T-cell (primary cell): ENCODE measurements at places on chromosomes 11 and 22.

GRCh38 chr11:132743601-132744000 lies 788.7 kb downstream of the OPCML start:
- no peaks in the 10 kb centered on the region for H3K27me3 ChIP-seq
- no peak for DNase-seq
- H3K27ac ChIP-seq, result no peak overlapping the region
- H3K4me3 ChIP-seq, result no peak overlapping the region

- H3K4me1 ChIP-seq, result no peaks in the 10 kb centered on the region
- H3K4me3 ChIP-seq, result no peak overlapping the region
- H3K27ac ChIP-seq, result no peak overlapping the region
- no peaks in the 10 kb centered on the region for H3K27me3 ChIP-seq
- no peaks in the 10 kb centered on the region for H3K36me3 ChIP-seq
These were observed 651.3 kb upstream of the KIRREL3 start for GRCh38 chr11:127651888-127652221.

GRCh38 chr11:134071306-134071705 lies 2.4 kb downstream of the JAM3 start:
- H3K4me1 ChIP-seq, result peaks cover 12% of the 10 kb centered on the region
- H3K27me3 ChIP-seq, result peaks cover 10% of the 10 kb centered on the region
- H3K4me3 ChIP-seq, result no peak overlapping the region
- no peaks in the 10 kb centered on the region for H3K36me3 ChIP-seq
- no peak overlapping the region for H3K27ac ChIP-seq

DNA sequence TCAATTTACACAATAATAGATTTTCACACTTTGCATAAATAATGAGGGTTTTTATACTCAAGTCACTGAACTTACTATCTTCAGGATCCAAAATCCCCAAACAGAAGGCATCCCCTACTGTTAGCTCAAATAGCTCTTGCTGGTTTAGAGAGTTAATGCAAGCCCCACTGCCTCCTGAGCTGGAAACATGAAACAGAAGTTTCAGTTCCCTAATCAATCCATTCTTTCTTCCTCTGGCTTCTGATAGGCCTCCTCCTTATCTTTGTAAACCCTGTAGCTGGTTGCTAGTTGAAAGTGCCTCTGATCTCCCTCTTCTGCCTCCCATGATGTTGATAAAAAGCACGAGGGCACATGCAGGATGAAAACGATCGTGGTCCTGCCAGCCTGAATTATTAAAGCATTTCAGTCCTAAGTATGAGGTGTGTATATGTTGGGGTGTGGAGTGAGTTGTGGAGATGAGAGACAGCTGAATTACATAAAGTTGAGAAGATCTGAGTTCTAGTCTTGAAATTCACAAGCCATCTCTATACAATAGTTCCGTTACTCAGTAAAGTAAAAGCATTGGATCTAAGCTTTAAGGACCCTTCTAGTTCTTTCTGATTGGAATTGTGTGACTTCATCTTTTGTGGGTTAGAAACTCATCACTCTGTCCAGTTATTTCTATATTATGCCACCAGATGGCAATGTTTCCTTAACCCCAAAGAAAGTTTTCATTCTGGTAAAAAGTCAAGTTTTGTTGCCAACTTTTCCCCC lies 35.0 kb upstream of the EHF start:
- H3K36me3 ChIP-seq, result no peaks in the 10 kb centered on the region
- H3K4me1 ChIP-seq, result no peaks in the 10 kb centered on the region
- H3K27ac ChIP-seq, result no peak overlapping the region

DNA sequence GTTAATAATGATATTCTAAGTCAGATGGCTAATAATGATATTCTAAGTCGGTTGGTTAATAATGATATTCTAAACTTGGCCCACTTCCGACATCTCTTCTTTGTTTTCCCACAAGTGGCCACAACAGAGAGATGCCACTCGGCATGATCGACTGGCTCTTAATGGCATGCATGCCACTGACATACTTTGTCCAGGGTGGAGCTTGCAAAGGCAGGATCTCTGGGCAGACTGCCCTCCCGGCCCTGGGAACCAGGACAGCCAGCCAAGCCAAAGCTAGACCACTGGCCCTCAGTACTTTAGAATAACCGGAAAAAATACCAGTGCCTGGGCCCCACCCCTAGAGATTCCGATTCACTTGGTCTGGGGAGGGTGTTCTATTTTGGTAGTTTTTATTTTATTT lies 78.1 kb downstream of the KIAA1671 start:
- no peaks in the 10 kb centered on the region for H3K27me3 ChIP-seq
- H3K4me1 ChIP-seq, result no peaks in the 10 kb centered on the region
- H3K4me3 ChIP-seq, result no peak overlapping the region
- no peak for DNase-seq
- no peak overlapping the region for H3K27ac ChIP-seq
- no peaks in the 10 kb centered on the region for H3K36me3 ChIP-seq

DNA sequence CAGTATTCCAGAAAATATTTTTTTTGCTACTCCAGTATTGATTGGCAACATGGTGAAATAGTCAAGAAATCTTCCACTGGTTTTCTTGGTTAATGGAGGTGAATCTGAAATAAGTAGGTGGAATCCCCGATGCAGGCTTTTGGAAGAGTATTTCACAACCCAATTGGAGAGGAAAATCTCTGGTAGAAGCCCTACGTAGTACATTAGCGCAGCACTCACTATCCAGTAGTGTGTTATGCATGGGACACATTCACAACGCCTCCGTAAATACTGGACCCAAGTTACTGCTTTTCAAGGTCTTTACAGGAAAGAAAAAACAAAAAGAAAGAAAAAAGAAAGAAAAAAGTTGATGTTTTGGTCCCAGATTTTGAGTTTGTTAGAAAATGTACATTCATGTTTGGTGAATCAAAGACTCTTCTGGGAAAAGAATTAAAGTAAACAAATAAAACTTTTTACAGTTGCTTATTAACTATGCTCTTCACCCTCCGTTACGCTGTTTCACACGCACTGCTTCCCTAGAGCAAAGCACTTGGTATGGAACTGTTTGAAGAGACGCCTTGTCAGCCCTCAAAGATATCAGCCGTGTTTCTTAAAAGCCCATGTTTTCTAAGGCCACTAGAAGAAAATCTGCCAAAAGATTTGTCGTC lies 170.4 kb upstream of the CTSC start:
- H3K4me3 ChIP-seq, result peak overlapping the region; percentile 44
- H3K4me1 ChIP-seq, result peaks cover 13% of the 10 kb centered on the region
- no peak for DNase-seq

GRCh38 chr22:49197505-49197904 lies 630.2 kb downstream of the BRD1 start:
- no peaks in the 10 kb centered on the region for H3K4me1 ChIP-seq
- H3K4me3 ChIP-seq, result no peak overlapping the region
- no peaks in the 10 kb centered on the region for H3K36me3 ChIP-seq
- no peak overlapping the region for H3K27ac ChIP-seq

GRCh38 chr22:28574159-28574788 lies 105.4 kb downstream of the TTC28 start:
- H3K36me3 ChIP-seq, result no peaks in the 10 kb centered on the region
- H3K27me3 ChIP-seq, result no peaks in the 10 kb centered on the region
- H3K27ac ChIP-seq, result no peak overlapping the region
- no peak overlapping the region for H3K4me3 ChIP-seq
- DNase-seq, result no peak

DNA sequence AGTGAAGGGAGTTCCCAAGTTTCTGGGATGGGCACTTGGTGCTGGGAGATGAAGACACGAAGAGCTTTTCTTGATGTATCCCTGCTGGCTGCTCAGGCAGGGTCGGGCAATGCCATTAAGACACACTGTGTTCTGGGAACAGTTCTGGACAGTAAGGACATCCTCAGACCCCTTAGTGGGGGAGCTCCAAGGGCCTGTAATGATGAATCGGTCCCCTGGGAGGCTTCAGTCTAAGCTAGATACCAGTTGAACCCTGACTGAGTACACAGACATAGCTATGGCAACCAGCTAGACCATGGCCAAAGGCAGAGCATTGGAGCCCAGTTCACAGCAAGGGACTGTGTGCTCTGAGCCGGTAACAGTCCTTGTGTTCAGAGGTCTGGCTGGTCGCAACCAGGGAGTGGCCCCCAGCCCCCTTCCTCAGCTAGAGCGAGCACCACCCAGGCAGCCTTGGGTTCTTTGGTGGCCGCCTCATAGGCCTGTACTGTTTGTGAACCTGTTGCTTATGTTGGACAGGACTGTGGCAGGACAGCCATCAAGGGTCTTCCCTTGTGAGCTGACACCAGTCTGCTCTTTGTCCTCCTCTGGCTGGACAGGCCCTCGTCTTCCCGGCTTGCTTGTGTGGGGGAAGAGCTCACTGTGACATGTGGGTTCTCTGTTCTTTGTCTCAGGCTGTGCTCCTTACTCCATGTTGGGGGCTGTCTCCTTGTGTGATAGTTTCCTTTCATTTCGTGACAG lies 25.0 kb downstream of the MED15 start:
- H3K36me3 ChIP-seq, result peaks cover 10% of the 10 kb centered on the region
- no peak overlapping the region for H3K27ac ChIP-seq
- H3K4me3 ChIP-seq, result no peak overlapping the region
- H3K4me1 ChIP-seq, result peaks cover 24% of the 10 kb centered on the region
- DNase-seq, result no peak

DNA sequence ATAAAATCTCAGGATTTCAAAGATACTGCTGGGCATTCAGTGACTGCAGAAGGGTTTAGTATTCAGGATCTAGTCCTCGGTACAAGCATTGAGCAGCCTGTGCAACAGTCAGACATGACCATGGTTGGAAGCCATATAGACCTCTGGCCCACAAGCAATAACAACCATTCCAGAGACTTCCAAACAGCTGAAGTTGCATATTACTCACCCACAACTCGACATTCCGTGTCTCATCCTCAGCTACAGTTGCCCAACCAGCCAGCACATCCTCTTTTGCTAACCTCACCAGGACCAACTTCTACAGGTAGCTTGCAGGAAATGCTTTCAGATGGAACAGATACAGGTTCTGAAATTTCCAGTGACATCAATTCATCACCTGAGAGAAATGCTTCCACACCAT lies 156.8 kb downstream of the C11orf91 start:
- H3K27ac ChIP-seq, result no peak overlapping the region
- H3K27me3 ChIP-seq, result peaks cover 13% of the 10 kb centered on the region
- no peaks in the 10 kb centered on the region for H3K4me1 ChIP-seq

DNA sequence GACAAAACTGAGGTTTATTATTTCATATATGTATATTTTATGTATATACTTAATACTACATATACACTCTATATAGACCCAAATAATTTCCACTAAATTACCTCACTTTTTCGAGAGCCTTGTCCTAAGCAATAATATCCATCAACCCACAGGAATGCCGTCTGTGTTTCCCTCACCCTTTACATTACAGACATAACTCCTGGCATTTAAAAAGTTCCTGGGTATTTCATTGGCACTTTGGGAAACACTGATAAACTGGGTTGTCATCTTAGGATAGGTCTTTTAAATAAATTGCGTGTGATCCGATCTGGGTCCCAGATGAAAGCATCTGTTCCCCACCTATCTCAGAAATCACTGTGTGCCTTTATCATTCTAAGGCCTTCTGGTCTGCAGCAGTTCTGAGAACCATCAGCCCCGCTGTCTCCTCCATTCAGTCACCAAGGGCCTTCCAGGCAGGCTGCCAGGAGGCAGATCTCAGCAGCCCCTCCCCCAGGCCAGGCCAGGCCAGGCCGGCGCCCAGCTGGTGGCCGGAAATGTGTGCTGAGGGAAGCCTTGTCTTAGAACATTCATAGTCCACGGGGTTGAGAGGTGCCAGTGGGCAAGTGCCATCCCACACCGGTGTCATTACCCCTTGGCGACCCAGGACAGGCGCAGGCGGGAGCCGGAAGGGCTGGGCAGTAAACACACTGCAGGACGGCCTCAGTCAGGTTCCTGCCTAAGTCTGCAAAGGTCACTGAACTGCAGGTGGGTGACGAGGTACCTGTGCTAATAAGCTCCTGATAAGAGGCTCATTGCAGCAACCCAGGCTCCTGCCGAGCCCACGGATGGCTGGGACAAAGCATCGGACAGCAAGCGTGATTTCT lies 3.3 kb downstream of the FGF19 start:
- no peak for DNase-seq
- H3K4me3 ChIP-seq, result no peak overlapping the region
- no peak overlapping the region for H3K27ac ChIP-seq
- H3K4me1 ChIP-seq, result no peaks in the 10 kb centered on the region
- no peaks in the 10 kb centered on the region for H3K36me3 ChIP-seq
- peaks cover 79% of the 10 kb centered on the region for H3K27me3 ChIP-seq

GRCh38 chr11:94196363-94196762 lies 67.7 kb downstream of the PANX1 start:
- no peaks in the 10 kb centered on the region for H3K4me1 ChIP-seq
- no peaks in the 10 kb centered on the region for H3K27me3 ChIP-seq
- H3K27ac ChIP-seq, result no peak overlapping the region
- H3K4me3 ChIP-seq, result no peak overlapping the region
- no peaks in the 10 kb centered on the region for H3K36me3 ChIP-seq
- no peak for DNase-seq

- H3K36me3 ChIP-seq, result peaks cover 47% of the 10 kb centered on the region
- no peaks in the 10 kb centered on the region for H3K27me3 ChIP-seq
- no peaks in the 10 kb centered on the region for H3K4me1 ChIP-seq
- no peak for DNase-seq
These were observed 80.1 kb downstream of the EMSY start for GRCh38 chr11:76524919-76525318.

- no peak within 1 kb of the TSS for H3K4me3 ChIP-seq
- H3K36me3 ChIP-seq, result no peaks in the 10 kb centered on the region
- no peaks in the 10 kb centered on the region for H3K27me3 ChIP-seq
- H3K27ac ChIP-seq, result no peak within 1 kb of the TSS
- DNase-seq, result no peak
- no peaks in the 10 kb centered on the region for H3K4me1 ChIP-seq
These were observed at the start of gene BBOX1 for GRCh38 chr11:27040302-27041115. Gene BBOX1 (plus strand): TSS chr11:27040815. CDS start chr11:27055431, 14,616 bp downstream.

- H3K4me3 ChIP-seq, result no peak overlapping the region
- no peaks in the 10 kb centered on the region for H3K4me1 ChIP-seq
- no peak overlapping the region for H3K27ac ChIP-seq
- no peak for DNase-seq
These were observed 47.5 kb upstream of the PICALM start for GRCh38 chr11:86116386-86116726.

DNA sequence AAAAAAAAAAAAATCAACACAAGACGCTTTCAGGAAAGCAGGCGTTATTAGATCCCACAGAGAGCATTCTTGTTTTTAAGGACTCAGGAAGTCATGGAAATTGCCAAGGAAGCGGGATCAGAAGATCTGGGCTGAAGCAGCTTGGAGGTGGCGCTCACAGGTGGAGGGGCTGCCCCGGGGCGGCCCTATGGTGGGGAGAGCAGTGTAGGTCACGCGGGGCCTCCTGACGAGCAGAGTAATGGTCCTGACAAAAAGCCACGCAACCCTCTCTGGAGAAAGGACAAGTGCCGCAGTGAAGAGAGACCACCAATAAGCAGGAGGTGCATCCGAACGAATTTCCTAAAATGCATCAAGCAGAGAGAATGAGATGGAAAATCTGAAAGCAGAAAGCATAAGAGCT lies 407.0 kb downstream of the BRD1 start:
- no peaks in the 10 kb centered on the region for H3K36me3 ChIP-seq
- no peak overlapping the region for H3K4me3 ChIP-seq
- DNase-seq, result no peak
- no peak overlapping the region for H3K27ac ChIP-seq
